Foreskin fibroblast (primary cell): ENCODE measurements at places on chromosomes 6 and 20.
A peak's percentile ranks its signal among the peaks of the same experiment; 100 is the strongest.

- no peak for DNase-seq
These were observed 76.5 kb downstream of the ADTRP start for GRCh38 chr6:11702089-11702488.

- no peak for DNase-seq
These were observed 862 bp upstream of the TFAP2C start for GRCh38 chr20:56628015-56628872.

GRCh38 chr6:72987301-72987700 is 238.0 kb downstream of the KHDC1L start:
- DNase-seq = no peak

DNA sequence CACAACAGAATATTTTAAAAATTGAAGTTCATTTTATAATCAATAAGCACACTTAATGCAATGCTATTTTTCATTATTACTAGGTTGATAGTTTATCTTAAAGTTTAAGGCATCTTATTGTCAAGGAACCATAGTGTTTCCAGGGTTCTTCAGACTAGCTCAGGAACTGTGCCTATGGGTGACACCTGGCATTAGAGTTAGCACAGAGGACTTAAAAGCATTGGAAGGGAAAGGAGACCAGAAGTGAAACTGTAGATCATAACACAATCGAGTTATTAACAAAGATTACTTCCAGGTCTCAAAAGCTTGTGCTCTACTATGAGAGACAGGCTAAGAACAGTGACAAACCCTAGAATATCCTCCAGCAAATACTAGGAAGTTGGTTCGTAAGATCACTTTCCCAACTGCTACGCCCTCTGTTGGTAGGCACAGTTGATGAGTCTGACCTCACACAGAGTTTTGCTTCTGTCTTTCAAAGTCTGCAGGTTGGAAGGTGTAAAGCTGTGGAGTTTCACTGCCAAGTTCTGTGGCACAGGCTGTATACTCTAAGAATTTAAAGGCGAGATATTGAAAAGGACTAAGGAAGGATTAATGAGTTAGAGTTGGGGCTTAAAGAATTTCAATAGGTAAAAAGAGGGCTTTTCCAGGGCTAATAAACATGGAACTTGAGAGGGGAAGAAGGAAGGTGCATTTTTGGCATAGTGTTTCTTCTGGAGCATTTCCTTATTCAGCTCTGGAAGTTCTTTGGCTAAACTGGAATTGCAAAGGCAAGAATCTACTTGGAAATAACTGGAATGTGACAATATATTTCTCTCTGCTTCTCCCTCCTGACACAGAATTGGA is 531.3 kb upstream of the JAG1 start:
- DNase-seq = no peak

GRCh38 chr6:10250655-10251220 is 164.1 kb downstream of the TFAP2A start:
- no peak for DNase-seq

- peak; percentile 85 for DNase-seq
These were observed 3.3 kb upstream of the ASXL1 start for GRCh38 chr20:32354592-32355416.

GRCh38 chr6:109420751-109421150 is 19.7 kb downstream of the PPIL6 start:
- no peak for DNase-seq

- no peak for DNase-seq
These were observed 514.1 kb downstream of the GRIK2 start for GRCh38 chr6:101907356-101908217.

DNA sequence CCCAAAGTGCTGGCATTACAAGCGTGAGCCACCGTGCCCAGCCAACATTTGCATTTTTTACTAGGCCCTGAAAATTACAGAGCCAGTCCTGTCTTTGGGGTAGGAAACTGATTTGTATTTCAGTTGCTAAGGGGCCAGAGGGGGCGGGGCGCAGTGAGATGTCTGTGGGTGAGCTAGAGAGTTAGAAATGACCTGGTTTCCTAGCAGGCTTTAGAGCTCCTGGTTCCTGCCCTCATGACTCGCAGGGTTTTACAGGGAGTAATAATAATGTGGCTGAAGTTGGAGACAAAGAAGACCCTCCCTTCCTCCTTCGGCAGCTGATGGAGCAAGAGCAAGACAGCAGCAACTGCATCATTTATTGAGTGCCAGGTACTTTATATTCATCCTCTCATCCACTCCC is 131.5 kb downstream of the TFAP2C start:
- no peak for DNase-seq

GRCh38 chr6:31686483-31686882 is 5.6 kb upstream of the LY6G5C start:
- no peak for DNase-seq

DNA sequence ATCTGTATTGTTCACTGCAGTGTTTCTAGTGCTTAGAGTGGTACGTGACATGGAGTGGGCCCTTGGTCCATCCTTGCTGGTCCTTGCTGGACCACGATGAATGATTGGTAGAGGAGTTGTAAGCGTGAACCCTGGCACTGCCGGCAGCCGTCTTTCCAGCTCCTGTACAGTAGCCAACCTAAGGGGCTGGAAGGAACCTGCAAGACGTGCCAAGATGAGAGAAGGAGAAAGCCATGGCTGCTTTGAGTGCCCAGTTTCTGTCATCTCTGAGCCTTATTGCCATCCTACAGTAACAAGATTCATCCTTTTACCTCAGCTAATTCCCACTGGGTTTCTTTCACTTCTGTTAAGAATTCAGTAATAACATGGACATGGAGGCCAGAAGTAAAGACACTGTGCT is 5.9 kb downstream of the DHX35 start:
- no peak for DNase-seq

DNA sequence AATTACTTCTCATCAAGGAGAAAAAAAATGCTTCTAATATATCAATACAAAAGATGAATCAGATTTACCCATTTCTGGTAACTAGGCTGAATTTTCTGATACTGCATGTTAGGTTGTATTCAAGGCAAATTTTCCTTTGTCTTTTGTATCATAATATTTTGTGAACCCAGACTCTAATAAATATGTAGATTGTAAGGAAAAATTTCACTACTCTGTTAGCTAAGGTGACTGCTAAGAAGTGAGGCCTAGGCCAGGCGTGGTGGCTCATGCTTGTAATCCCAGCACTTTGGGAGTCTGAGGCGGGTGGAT is 12.7 kb downstream of the TP53INP2 start:
- DNase-seq = no peak

DNA sequence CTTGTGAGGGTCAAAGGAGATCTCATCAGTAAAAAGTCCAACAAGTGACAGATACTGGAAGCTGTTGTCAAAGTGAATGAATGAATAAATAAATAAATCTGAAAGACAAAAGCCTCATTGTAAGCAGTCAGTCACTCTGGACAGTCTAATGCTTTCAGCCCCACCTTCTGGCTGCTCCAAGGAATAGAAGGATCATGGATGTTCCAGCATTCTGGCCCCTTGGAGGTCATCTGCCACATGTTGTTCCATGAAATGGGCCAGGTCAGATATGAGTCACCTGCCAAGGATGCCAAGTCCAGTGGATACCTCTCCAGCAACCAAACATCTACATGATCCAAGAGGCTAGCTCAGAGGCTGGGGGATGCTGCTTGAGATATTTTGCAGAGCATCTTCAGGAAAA is 185.6 kb downstream of the BMP7 start:
- DNase-seq = peak; percentile 57

DNA sequence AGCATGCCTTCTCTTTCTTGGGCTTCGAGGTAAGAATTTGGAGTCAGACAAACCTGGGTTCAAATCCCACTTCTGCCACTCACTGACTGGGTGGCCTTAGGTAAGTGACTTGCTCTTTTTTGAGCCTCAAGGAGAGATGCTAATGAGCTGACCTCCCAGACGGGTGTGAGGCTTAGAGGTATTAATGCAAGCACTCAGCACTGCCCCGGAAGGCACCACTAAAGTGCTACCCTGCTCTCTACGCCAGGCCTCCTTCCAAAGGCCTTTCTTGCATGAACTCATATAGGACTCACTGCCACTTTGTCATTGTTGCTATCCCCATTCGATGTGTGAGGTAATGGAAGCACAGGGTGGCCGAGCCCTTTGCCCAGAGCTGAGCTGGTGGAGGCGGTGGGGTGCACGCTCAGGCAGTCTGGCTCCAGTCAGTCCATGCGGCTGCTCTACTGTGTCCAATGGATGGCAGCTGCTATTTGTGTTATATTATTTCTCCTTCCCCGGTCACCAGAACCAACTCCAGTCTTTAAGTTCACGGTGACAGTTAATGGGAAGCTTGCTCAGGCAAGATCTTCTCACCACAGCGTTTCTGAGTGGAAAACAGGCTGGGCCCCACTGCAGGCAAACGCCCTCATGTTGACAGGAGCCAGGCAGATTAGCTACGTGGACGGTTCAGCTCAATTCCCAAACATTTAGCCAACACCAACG is 55.2 kb upstream of the MLN start:
- no peak for DNase-seq

- no peak for DNase-seq
These were observed 945.8 kb upstream of the ADGRB3 start for GRCh38 chr6:67689329-67689728.

- DNase-seq = peak; percentile 98
These were observed 53.8 kb downstream of the PCNA start for GRCh38 chr20:5065879-5066383.

DNA sequence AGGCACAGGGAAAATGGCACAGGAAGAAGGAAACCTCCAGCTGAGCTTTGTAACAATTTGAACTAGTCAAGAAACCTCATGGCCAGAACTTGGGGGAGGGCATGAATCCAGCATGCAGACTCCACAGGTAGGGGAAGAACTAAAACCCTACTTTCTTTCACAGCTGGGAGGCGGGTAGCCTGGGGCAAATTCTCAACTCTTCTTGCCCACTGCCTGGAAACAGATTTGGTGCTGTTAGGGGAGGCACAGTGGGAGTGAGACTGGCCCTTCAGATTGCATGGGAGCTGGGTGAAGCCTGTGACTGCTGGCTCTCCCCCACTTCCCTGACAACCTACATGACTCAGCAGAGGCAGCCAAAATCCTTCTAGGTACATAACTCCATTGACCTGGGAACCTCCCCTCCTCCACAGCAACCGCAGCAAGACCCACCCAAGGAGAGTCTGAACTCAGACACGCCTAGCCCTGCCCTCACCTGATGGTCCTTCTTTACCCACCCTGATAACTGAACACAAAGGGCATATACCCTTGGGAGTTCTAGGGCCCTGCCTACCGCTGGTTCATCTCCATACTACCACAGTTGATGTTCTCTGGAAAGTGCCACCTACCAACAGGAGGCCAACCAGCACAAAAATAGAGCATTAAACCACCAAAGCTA is 37.2 kb upstream of the TRIM27 start:
- DNase-seq = no peak

DNA sequence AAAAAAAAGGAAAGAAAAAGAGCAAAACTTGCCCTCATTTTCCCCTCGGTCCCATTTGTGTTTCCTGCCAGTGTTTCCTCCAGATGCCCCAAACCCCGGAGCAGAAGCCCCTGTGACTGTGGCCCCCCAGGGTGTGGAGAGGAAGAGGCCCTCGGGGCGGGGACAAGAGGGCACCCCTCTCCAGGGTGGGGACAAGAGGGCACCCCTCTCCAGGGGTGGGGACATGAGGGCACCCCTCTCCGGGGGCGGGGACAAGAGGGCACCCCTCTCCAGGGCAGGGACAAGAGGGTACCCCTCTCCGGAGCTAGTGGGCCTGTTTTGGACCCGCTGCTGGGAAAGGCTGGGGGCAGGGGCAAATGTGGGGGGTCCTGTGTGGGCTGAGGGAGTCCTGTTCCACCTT is 13.1 kb downstream of the MYT1 start:
- DNase-seq = no peak

GRCh38 chr6:110307368-110307767 is 50.8 kb downstream of the METTL24 start:
- DNase-seq = no peak

GRCh38 chr6:46921731-46922130 is at the start of gene ADGRF5:
ADGRF5 (minus strand) TSS chr6:46921938; CDS start chr6:46906762, 15,176 bp downstream.
- no peak for DNase-seq

- DNase-seq = no peak
These were observed 371.8 kb downstream of the BTBD3 start for GRCh38 chr20:12289465-12289864.

GRCh38 chr6:15283986-15284361 is 38.1 kb downstream of the JARID2 start:
- no peak for DNase-seq

DNA sequence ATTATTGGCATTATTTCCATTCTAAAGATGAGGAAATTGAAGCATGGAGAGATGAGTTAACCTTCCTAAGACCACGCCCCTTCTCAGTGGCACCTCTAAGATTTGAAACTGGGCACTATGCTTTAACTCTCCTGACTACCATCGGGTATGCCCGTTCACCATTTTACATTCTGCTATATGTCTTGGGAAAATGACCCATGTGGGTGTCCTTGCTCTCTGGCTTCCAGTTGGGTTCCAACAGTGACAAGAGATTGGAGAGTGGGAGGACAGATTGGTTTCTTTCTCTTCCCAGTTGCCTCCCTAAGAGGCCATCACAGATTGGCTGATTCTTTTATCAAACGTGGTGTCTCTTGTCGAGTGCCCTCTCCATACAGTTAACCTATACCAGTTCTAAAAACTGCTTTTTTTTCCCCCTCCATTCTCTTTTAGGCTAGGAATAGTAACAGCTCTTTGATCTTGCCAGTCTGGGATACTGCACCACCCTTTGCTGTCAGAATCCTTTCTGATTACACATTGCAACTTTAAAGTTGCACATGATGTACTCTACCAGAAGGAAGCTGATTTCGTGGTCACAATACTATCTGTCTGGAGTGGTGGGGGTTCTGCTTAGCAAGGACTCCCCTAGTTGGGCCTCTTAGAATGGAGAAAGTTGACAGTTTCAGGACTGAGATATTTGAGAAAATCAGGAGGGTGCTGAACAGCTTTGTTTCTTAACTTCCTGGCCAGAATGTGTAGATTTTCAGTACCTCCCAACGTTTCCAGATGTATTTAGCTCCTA is 88.0 kb upstream of the ELOVL5 start:
- DNase-seq = peak; percentile 34

DNA sequence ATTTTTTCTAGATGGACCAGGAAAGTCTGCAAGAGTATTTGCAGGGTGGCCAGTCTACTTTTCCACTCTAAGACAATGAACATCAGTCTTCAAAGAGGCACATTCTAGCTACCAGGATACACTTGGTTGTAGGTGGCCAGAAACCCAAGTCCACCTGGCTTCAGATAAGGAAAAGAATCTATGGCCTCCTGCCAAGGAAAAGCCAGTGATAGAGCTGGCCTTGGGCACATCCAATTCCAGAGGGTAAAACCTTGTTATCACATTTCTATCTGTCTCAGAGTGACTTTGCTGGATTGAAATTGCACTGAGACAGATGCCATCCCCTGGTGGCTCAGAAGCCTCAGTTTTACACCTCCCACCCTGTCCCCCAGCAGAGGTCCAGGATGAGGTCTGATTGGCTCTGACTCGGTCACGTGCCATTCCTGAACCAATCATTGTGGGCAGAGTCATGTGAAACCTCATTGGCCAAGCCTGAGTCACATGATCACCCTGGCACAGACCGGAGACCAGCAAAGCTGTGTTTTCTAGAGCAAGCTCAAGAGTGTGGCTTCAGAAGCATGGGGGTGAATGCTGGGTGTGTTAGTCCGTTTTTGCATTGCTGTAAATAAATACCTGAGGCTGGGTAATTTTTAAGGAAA is 497.4 kb upstream of the SULF2 start:
- no peak for DNase-seq

GRCh38 chr6:30696432-30696831 is 5.6 kb upstream of the NRM start:
- no peak for DNase-seq
